ENCODE measurements at places on chromosomes 1 and 21.
A peak's percentile ranks its signal among the peaks of the same experiment; 100 is the strongest.

DNA sequence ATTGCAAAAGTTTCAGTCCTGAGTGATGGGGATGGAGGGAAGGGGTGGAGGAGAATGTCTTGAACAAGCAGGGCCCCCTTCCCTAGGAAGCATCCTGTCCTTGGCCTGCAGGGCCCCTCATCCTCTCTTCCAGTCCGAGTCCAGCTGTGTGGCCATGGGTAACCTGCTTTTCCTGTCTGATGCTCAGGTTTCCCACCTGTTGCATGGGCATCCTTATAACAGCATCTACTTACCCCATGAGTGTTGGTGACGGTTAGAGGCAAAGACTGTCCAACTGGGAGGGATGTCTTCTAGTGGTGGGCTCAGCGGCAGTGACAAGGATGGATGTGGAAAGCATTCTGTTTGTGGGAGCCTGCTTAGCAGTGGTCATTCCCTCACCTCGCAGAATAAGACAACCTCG is 1.9 kb downstream of the UBL4B start:
- no peak for DNase-seq

GRCh38 chr1:179366093-179366800 is 476 bp downstream of the AXDND1 start:
- DNase-seq: peak; percentile 32

DNA sequence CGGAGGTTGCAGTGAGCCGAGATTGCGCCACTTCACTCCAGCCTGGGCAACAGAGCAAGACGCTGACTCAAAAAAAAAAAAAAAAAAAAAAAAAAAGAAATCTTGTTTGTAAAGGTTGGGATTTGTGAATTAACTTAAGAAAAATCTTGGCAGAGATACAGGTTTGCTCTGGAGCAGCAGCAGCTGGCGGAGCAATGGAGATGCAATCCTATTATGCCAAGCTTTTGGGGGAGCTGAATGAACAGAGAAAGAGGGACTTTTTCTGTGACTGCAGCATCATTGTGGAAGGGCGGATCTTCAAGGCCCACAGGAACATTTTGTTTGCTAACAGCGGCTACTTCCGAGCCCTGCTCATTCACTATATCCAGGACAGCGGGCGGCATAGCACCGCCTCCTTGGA is 5.6 kb downstream of the ZBTB8B start:
- no peak for DNase-seq

- no peak for DNase-seq
Observed at GRCh38 chr21:25895565-25896205, 160.9 kb downstream of the GABPA start.

DNA sequence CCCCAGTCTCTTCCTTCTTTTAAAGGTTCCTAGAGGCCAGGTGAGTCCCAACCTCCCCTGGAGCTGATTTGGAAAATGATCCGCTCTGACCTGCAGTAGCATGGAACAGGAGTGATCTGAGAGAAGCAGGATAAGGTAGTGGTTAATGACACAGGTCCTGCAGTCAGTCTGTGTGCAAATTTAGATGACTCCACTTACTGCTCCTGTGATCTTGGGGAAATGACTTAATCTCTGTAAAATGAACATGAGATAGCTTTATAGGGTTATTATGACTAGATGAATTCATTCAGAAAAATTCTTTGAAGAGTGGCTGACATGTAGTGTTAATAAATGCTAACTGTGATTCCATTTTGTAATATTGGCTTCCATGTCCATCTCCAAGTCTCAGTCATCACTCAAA is 374.9 kb upstream of the CAMK1G start:
- DNase-seq: no peak

DNA sequence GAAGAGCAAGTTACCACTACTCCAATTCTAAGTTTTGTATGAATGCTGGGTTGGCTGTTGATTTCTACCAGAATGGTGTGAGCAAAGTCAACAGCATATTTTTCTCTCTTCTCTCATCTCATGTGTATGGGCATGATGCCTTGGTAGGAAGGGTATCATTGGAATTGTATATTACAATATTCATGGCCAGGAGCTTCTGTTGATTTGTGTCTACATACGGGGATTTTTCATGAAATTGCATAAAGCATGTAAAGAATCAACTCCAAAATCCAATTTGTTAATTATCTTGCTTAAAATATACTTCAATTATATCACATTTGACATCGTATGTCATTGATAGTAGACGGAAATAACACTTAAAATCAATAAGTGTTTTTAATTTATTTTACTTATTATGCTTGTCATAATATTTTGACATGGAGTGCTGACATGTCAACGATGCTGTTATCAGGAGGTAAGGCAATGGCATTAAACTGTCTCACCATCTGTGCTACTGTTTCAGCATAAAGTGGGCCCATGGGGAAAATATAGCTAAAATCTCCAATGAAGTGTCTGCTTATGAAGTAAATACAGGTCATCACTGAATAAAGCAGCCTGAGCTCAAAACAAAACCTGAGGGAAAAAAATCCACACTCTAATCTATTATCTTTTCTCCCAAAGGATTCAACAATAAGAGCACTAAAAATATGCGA is 142.2 kb upstream of the NBPF11 start:
- no peak for DNase-seq

- no peak for DNase-seq
Observed at GRCh38 chr1:156623946-156624813, 5.0 kb downstream of the HAPLN2 start.

DNA sequence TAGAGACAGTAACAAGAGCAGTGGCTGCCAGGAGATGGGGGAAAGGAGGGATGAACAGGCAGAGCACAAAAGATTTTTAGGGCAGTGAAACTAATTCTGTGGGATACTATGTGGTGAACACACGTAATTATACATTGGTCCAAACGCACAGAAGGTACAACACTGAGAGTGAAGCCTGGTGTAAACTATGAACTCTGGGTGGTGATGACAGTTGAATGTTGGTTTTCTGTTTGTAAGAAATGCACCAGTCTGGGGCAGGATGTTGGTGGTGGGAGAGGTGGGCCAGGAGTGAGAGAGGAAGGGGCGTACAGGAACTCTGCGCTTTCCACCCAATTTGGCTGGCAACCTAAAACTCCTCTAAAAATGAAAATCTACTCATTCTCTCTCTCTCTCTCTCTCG is 50.2 kb upstream of the TIAM1 start:
- DNase-seq: no peak

DNA sequence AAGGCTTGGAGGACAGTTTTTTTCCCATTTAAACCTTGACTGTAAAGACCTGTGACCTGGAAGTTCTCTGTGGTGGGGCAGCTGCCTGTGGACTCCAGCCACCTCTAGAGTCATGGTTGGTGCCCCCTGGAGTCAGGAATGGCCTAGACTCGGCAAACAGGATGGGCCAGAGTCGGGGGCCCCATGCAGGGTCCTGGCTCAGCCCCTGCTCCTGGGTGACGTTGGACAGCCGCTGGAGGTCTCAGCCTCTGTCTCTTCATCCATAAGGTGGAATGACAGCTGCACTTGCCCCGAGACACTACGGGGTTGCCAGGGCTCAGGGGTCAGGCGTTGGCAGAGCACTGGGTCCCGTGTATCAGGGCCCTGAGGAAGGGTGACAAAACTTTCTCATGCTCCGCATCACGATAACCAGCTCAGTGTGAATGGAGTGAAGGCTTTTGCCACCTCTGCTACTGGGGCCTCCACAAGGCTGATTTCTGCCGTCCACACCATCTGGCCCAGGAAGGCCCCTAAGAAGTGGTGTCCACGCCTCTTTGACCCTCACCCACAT is 58.5 kb upstream of the TTC34 start:
- DNase-seq: no peak

GRCh38 chr1:70210820-70211219 is 5.4 kb upstream of the LRRC40 start:
- no peak for DNase-seq

- DNase-seq: no peak
Observed at GRCh38 chr1:173467426-173467825, 9.7 kb upstream of the PRDX6 start.

GRCh38 chr1:116409751-116410191 is 36.7 kb downstream of the ATP1A1 start:
- DNase-seq: no peak

DNA sequence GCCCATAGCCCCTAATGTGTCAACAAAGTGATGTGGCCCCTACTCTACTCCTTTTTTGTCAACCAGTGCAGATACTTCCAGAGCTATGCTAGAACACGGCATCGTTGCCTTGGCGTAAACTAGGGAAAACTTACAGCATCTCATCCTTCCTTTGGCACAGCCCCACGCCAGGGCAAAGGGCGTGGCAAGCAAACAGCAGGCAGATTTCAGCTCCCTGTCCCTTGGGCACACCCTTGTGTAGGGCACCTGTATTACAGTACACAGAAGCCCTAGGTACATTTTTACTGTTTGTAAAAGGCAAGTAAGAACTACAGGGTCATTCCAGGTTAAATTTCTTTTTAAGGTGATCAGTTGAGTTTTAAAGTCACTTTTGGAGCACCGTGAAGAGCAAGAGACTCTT is 29.3 kb downstream of the PRDX6 start:
- DNase-seq: no peak

GRCh38 chr1:6971699-6972098 is 186.4 kb downstream of the CAMTA1 start:
- DNase-seq: no peak

DNA sequence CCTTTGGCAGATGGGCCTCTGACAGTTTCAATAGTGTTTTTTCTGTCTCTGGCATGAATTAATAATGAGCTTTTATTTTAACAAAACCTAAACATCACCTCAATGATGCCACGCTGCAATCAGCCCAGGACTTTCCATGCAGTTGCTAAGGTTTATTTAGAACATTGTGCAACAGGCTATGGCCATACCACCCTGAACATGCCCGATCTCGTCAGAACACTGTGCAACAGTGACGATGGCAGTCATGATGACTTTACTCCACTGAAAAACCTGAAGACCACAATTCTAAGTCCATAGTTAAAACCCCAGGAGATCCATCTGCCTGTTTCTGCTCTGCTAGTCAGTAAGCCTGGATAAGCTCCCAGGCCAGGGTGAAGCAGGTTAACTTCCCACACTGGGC is 310.0 kb downstream of the PBX1 start:
- DNase-seq: no peak

GRCh38 chr1:34408011-34408410 is 231.3 kb downstream of the C1orf94 start:
- no peak for DNase-seq

- no peak for DNase-seq
Observed at GRCh38 chr1:174158767-174159251, 511 bp upstream of the RABGAP1L start.

DNA sequence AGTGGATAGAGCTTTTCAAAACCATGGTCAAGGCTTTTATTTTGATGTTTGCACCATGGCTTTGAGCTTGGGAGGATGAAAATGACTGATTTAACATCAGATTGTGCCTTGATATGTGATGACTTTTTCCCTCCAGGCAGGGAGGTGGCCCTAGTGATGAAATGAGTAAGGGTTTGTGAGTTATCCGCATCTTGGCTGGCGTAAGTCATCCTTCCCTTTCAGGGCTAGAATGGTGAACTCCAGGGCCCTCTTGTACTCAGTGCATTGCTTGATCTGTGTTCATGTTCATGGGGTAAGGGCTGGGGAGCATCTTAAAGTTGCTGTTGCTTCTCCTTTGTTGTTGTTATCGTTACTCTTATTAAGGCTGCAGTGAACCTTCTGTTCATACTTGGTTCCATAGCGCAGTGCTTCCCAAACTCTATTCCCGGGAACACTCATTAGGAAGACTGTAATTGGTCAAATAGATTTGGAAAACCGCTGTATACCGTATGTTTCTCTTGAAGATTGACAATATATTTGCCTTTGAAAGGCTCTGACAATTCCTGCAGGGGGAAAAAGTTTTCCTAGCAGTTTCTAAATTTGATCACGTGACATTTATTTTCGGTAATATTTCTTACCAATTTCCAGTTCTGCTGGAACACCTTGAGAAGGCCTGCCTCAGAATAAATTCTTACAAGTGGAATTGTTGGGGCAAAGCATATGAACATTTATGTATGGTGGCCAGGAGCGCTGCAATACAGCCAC is 23.1 kb downstream of the GPR137B start:
- DNase-seq: no peak

DNA sequence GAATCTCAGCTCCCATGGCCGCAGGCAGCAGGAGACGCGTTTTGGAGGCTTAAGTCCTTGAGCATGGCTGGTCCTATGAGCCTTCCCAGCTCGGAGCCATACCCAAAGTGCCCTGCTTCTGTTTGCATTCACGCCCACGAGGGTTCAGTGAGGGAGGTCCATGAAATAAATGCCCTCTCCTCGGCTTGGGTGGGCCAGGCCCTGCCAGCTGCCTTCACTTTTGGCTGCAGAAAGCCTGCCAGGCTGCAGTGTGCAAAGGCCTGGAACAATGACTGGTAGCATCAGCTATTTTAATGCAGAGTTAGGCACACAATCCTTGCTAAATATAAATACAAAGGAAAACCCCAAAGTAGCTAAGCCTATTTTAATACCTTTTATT is 49.4 kb downstream of the H3-3A start:
- no peak for DNase-seq
